ENCODE measurements at places on chromosomes 16 and 17. TPM values are rescaled to one million over a fixed set of nuclear protein-coding genes. Genes with fewer than 3 reads are reported as not detected.

GRCh38 chr16:5560084-5560483, 462.5 kb upstream of the EEF2KMT start:
- DNase-seq, result no peak

- no peak for DNase-seq
Measured at GRCh38 chr17:67202503-67202902, 42.5 kb downstream of the HELZ start.

- DNase-seq, result no peak
Measured at GRCh38 chr16:89996178-89996489, 23.1 kb downstream of the DBNDD1 start.

GRCh38 chr17:40922239-40922638, 15.2 kb downstream of the KRT23 start:
- DNase-seq, result peak; percentile 71

DNA sequence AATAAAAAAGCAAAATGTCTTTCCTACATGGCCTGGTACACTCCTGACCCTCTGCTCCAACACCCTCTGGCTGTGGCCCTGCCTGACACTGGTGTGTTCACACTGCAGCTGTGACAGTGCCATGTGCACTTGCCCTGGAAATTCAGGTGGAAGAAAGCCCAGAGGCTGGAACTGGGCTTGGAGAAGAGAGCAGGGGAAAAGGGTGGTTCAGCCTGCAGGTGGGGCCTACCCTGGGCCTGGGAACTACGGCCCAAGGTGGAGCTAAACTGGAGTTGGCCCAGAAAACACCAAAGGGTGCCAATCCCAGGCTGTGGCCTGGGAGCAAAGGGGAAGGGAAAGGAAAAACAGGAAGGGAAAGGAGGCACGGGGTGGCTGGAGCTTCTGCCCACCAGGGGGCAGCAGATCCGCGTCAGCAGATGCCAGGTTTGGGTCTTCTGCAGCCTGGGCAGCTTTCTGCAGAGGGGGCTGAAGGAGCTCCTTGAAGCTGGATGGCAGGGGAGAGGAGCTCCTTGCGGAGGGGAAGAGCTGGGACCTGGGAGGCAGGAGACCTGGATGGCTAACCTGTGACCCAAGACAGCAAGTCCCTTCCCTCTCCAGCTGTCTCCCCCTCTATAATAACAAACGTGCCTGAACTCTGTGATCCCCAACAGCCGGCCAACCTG, 15.4 kb upstream of the CTCF start:
- DNase-seq, result peak; percentile 89

DNA sequence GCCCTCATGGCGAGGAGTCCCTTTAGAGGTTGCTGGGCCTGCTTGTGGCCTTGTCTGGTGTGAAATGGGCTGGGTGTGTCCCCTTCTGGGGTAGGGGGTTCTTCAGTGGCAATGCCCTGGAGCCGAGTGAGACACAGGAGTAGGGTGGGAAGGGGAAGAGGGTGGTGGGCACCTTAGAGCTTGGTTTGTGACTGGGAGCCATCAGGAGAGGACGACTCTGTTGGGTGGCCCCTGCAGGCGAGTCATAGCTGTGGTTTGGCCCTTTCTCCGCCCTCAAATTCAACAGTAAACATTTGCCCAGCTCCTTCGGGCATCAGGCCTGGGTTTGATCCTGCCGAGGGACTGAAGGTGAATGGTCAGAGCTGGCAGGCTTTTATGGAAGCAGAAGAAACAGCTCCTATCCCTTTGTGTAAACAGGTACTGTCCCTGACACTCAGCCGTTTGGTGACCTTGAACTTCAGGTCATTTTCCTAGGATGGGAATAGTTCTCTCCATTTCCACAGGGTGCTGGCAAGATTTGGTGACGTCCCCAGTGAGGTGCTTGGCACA, 2.9 kb downstream of the E4F1 start:
- no peak for DNase-seq

GRCh38 chr16:15641753-15642556, 999 bp downstream of the MARF1 start:
- no peak for DNase-seq

GRCh38 chr16:1127971-1128715, 24.8 kb upstream of the CACNA1H start:
- no peak for DNase-seq

- no peak for DNase-seq
Measured at GRCh38 chr17:27663936-27664605, 33.1 kb downstream of the LGALS9 start.

BIRC5 gene
- total RNA-seq, result 1.4 TPM

CCL16 gene
- total RNA-seq, result 1.1 TPM

RNF112 gene
- total RNA-seq, result 3.9 TPM

ITGA2B gene
- 6.2 TPM for total RNA-seq
